ENCODE measurements at places on chromosomes 5 and 9. TPM values are rescaled to one million over a fixed set of nuclear protein-coding genes. Genes with fewer than 3 reads are reported as not detected.

The TCOF1 gene
- total RNA-seq = 92.8 TPM

The DNM1 gene
- total RNA-seq = 18.7 TPM

The OR1J2 gene
- total RNA-seq = not detected

The KLF9 gene
- 0.95 TPM for total RNA-seq

The MLANA gene
- not detected for total RNA-seq

The C9 gene
- total RNA-seq = 0.05 TPM

The ALDOB gene
- 0.67 TPM for total RNA-seq

The ZNF483 gene
- 4.8 TPM for total RNA-seq

The PCDHB16 gene
- 1.8 TPM for total RNA-seq

The HRH2 gene
- 0.33 TPM for total RNA-seq

The PCDHA4 gene
- 3.1 TPM for total RNA-seq

The CCDC192 gene
- not detected for total RNA-seq

Measured in Panc1 (cell line).